IPS DF 6.9 (cell line): ENCODE measurements at places on chromosomes 3 and 15.

DNA sequence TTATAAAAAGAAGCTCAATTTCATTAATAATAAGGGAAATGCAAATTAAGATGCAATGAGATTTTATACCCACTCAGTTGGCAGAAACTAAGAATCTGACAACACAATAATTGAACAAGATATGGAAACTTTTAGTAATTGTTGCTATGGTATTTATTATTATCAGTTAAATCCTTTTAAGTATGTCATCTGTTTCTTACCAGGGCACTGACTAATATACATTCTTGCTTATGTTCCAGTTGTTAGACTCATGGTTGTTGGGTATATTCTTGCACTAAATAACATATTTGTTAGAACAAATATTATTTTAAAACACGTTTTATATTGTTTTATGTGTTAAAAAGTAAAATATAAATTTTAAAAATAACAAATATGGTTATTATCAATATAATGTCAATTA, 690.3 kb downstream of the MECOM start:
- DNase-seq = no peak

DNA sequence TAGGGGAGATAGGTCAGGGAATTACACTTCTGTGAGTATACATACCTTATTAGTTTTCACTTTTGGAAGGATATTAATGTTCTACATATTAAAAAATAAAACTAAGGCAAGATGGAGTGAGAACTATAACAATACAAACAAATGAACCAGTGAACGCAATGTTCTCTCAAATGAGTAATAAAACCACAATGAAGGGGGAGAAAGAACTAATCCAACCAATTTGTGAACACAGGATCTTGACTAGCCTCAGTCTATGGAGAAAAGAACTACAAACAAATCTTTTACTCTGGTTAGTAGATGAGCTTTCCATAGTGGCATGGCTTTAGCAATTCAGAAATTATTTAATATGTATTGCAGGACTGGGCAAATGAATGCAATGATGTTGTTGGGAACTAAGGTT, 26.9 kb upstream of the ATOSA start:
- no peak for DNase-seq

- no peak for DNase-seq
These were observed 208.8 kb upstream of the CTDSPL start for GRCh38 chr3:37652851-37653250.

- DNase-seq = no peak
These were observed 749.6 kb upstream of the LMCD1 start for GRCh38 chr3:7752005-7752404.

DNA sequence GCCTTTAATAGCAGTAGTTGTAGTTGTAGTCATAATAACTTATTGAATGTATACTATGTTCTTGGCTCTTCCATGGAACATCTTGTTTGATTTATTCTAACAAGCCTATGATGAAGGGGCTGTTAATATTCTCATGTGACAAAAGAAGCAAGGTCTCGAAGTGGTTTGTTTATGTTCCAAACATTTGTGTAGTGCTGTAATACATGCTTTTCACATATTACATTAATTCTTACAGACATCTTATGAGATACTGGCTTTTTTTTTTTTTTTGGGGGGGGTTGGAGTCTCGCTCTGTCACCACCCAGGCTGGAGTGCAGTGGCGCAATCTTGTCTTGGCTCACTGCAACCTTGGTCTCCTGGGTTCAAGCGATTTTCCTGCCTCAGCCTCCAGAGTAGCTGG, 252.3 kb downstream of the PTPRG start:
- no peak for DNase-seq

DNA sequence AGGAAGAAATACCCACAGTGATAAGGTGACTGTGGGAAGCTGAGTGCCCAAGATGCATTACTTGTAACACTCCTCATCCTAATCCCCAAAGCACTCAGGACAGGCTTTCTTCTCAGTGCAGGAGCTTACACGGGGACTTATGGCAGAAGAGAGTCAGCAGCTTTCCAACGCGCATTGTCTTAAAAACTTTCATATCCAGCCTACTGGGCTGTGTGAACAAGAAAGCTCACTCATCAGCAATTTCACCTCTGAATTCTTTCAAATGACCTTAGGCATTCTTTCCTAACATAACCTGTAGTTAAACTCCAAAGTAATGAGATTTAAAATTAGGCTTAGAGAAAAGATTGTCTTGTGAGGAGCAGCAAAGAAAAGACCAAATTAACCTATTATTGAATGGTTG, 132.3 kb downstream of the KCNAB1 start:
- DNase-seq = no peak

- no peak for DNase-seq
These were observed 129.4 kb downstream of the VGLL4 start for GRCh38 chr3:11514191-11514821.

DNA sequence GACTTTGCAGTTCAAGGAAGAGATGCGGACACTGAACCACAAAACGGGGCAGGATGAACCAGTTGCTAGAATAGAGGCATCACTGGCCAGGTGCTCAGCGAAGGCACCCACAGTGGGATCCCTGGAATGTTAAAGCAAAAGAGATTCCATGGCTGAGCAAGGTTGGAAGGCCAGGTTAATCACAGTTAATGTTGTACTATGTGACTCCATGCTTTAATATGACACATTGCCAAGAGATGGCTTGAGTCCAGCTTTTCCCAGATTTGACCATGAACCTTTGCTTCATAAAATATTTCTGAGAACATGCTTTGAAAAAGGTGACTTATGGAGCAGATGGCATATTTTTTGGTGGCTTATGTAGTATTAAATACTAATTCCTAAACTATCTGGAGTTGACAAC, 76.2 kb upstream of the CMTM7 start:
- no peak for DNase-seq

DNA sequence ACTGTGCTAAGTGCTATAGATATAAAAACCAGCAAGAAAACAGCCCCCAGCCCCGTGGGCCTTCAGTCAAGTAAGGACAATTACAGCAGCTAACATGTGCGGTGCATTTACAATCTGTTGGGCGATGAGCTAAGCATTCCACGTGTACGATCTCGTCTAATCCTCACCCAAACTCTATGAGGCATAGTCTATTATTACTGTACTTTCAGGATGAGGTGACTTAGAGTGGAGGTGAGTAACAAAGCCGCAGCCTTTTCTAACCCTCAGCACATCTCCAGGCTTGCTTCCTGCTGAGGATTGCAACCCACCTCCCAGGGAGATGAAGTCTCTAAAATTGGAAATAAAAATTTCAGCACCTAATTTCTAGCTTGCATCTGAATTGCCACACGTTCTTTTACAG, 53.2 kb upstream of the MCF2L2 start:
- no peak for DNase-seq
